ENCODE measurements at places on chromosomes 5 and 9.

DNA sequence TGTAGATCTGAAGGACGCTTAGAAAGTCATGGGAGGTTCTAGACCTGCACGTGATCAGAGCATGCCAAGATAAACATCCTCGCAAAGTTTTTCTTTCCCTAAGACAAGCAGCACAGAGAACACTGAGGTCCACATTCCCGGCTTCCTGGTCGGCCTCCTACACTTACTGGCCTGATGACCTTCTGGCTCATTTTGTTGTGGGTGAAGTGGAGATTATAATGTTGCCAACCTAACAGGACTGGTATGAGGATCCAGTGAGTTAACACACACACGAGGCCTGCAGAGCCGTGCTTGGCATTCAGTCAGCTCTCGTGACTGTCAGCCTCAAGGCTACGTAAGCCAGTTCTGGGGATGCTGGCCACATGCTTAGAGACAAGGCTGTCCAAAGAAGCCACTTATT lies 186.0 kb downstream of the TENT4A start:
- peak; percentile 80 for DNase-seq

DNA sequence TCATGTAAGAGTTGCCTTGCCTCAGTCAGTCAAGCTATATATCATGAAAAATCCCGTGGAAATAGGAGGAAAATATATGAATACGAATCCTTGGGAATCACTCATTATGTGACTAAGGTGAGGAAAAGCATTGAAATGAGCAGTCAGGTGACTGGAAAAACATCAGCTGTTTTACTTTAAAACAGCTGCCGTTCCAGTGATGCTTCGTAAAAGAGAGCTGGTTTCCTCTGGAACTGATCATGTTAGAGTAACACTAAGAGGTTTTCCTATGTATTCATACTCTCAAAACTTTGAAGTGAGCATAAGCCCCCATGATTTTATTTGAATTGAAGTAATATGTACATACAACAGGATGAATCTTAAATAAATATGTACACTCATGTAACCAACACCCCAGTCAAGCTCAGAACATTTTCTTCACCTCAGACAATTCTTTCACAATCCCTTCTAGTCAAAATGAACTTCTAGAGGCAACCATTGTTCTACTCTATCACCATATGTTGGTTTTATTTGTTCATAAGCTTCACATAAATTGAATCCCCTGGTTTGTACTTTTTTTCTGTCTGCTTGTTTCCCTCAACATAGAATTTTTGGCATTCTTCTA lies 107.7 kb downstream of the SLC25A46 start:
- DNase-seq = no peak

DNA sequence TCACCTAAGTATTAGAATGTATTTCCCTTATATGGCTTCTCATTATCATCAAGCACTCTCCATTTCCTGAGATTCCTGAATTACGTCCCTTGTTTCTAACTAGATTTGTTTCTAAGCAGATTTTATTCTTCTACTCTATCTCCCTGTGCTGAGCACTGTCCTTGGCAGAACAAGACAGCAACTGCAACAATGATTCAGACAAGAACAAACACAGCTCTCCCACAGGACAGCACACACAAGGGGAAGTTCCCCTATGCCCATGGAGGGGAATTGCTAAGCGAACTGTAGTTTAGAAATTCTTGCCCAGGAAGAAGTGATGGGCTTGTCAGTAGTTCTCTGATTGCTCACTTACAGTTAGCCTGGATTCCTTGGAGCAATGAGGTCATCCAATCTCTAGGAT lies 759.9 kb downstream of the DTWD2 start:
- DNase-seq = no peak

DNA sequence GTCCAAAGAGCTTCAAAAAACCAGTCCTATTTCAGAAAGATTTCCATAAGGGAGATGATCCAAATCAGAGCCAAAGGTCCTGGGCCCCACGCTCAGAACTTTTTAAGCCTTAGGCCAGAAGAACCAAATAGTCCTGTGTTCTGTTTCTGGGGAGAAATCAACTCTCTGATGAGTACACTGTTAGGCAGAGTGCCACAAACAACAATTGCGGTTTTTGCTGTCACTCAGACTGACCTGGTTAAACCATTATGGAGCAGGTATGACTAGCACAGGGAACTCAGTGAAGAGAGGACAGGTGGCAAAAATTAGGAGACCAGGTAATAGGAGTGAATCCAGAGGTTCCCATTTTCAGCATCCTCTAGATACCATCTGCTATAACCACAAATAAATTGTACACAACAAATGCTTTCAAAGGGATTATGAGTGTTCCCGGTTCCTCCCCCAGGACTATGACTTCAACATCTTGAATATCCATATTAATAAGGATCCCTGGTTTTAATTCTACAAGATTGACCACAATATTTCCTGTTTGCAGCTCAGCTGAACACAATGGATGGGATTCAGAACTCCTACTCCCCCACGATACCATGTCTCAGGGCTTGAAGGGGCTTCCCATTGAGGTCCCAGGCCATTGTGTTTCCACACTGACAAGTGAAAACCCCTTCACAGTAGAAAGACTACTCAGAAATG lies 52.1 kb upstream of the FREM1 start:
- no peak for DNase-seq

DNA sequence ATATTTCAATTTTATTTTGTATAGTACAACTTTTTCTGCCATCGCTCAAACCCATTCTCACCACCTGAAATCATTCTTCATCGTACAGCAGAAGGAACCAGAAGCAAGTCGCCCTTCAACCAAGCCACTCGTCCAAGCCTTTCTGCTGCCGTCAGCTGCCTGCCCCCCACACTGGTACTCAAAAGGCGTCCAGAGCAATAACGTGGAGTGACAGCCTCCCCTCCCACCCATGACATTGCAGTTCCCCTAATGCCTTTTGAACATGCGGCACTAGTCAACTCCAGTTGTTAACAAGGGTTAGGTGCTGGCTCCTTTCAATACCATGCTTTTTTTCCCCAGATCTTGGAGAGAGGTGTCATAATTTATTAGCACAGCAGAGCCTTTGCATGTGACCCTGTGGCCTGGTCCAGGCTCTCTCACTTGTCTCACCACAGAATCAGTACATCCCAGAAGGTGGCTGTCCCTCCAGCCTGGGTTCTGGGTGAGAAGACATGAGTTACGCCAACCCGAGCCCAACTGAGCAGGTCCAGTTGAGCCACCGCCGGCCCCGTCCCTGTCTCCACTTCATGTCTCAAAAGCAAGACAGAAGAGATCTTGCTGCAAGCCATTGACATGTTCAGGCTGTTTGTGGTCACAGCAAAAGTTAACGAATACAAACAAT lies 20.4 kb upstream of the MED10 start:
- no peak for DNase-seq

DNA sequence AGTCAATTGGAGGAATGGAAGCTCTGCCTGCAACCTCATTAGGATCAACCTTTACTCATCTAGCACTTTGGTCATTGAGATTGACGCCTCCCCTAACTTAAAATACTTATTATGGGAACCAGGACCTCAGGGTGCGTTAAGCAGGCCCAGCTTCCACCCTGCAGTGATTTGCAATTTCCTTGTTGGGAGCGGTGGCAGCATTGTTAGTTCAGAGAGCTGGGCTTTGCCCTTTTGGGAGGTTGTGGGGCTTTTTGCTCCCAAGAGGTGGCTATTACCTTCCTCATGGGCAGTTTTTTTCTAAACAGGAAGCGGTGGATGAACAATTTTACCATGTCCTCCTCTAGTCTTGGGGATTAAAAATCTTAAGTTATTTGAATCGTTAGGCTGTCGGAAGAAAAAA lies 60.9 kb downstream of the TMEM215 start:
- no peak for DNase-seq

DNA sequence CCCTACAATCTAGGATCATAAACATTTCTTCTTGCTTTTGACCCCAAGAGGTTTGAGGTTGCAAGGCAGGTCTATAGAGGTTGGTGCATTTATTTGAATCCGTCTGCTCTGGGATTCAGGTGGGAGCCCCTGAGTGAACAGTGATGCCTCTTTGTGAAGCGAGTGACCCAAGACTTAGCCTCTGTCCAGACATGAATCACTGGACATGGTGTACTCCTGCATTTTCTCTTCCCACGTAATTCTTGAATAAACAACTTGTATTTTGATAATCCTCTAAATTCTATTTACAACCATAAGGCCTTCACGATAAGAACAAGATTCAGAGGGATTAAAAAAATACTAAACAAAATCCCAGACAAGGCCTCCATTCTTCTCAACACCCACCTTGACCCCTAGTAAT lies 67.5 kb upstream of the PLPP6 start:
- no peak for DNase-seq

GRCh38 chr5:62690421-62690820 lies 111.8 kb downstream of the LRRC70 start:
- DNase-seq = no peak

DNA sequence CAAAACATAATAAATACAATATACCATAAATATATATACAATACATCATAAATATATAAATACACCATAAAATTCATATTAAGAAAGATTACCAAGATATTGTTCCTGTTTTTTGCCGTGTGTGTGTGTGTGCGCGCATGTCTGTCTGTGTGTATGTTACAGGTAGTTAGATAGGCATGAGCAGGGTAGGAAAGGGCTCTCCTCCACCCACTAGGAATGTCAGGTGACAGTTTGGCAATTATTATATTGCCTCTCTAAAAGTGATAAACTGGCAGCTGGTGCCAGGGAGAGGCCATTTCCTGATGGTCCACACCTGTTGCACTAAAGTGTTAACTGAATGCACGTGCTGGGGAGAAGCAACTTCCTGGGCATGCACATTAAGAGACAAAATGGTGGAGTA lies 232.8 kb downstream of the ADAMTS6 start:
- DNase-seq = no peak

GRCh38 chr9:131104016-131104740 lies 7.8 kb downstream of the AIF1L start:
- no peak for DNase-seq

DNA sequence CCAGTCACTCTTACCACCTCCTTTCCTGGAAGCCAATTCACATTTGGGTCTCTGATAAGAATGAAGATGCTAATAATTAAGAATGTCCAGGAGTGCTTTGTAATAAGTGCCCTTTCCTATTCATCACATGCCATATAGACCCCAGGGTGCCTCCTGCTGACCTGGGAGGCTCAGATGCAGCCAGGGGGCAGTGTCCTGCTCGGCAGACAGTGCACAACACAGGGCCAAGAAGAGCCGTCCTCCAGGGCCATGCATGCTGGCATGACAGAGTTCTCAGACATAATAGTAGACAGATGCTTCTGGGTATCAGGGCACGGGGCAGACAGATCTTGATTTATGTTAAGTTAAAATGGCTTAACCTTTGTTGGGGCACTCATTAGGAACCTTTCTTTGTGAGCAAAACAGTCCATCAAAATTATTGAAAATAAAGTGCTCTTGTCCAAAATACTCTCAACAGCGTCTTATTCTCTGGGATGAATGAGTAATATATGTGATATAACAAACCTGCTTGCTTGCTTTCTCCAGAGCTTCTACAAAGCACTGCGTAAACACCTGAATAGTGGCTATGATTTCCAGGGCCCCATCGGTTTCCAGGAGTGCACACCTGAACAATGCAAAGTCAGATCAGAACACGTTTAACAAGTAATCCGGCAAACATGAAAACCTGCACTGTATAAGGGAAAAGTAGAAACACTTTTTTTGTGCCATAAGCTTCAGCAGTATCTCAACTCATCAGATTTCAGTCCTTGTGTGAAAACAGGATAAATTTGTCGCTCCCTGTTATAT lies 192.7 kb downstream of the FANCC start:
- peak; percentile 45 for DNase-seq

Data from SK-MEL-5 (cell line).